ENCODE measurements at places on chromosomes 13 and 19. TPM values are rescaled to one million over a fixed set of nuclear protein-coding genes. Genes with fewer than 3 reads are reported as not detected.

Gene AP1M2
- total RNA-seq, result not detected

Gene FAM216B
- not detected for total RNA-seq

Gene OXGR1
- not detected for total RNA-seq

GRCh38 chr13:23985839-23986238 lies 88.5 kb upstream of the C1QTNF9B start:
- no peak overlapping the region for H3K4me3 ChIP-seq
- no peaks in the 10 kb centered on the region for H3K27me3 ChIP-seq
- H3K36me3 ChIP-seq, result no peaks in the 10 kb centered on the region
- no peaks in the 10 kb centered on the region for H3K4me1 ChIP-seq

DNA sequence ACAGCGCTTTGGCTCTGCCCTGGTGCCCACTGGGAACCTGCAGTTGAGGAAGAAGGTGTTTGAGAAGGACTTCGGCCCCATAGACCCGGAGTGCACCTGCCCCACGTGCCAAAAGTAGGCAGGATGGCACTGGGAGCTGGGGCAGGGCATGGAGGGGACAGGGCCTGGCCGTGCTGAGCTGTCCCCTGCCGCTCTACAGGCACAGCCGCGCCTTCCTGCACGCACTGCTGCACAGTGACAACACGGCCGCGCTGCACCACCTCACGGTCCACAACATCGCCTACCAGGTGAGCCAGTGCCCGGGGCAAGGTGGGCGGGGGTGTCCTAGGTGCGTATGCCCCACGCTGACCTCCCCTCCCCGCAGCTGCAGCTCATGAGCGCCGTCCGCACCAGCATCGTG lies 5.1 kb upstream of the DNM2 start:
- H3K4me1 ChIP-seq, result peaks cover 5% of the 10 kb centered on the region
- no peaks in the 10 kb centered on the region for H3K36me3 ChIP-seq
- H3K27ac ChIP-seq, result no peak overlapping the region
- no peak for DNase-seq
- H3K4me3 ChIP-seq, result no peak overlapping the region
- no peaks in the 10 kb centered on the region for H3K27me3 ChIP-seq

GRCh38 chr19:28350673-28351072 lies 862.3 kb downstream of the UQCRFS1 start:
- no peak overlapping the region for H3K4me3 ChIP-seq
- no peak for DNase-seq
- no peak overlapping the region for H3K27ac ChIP-seq
- no peaks in the 10 kb centered on the region for H3K27me3 ChIP-seq
- H3K36me3 ChIP-seq, result no peaks in the 10 kb centered on the region

All from CD8-positive, alpha-beta memory T cell (primary cell).